ENCODE measurements at places on chromosomes 2 and 18.

DNA sequence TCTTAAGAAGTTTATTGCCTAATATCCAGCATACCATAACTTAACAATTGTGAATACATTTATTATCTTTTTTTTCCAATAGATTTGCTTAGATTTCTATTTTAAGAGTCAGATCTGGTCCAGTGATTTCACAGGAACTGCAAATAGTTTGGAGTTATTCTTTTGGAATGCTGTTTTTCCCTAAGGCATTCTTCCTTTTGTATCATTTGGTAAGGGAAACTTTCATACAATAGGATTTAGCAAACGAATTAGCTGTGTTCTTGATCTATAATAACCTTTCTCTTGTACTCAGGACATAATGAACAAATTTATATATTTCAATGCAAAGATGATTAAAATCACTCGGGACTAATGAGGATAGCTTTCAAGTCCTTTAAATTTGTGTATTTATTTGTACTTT is 201.6 kb downstream of the ERBB4 start:
- DNase-seq: no peak

DNA sequence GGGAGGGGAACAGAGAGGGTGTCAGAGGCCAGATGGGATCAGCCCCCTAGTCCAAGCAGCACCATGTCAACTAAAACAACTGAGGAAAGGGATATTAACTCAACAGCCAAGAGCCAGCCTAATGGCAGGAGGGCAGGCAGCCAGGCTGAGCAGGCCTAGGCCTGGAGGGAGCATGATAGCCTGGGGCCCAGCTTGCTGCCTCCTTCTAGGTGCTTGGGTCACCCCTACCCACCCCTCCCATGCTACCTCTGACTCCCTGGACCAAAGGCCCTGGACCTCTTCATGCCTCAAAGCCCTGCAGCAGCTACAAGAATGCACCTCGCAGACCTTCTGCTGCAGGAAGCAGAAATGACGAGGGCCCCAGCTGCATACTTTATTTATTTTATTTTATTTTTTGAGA is 22.1 kb upstream of the TNS1 start:
- no peak for DNase-seq

DNA sequence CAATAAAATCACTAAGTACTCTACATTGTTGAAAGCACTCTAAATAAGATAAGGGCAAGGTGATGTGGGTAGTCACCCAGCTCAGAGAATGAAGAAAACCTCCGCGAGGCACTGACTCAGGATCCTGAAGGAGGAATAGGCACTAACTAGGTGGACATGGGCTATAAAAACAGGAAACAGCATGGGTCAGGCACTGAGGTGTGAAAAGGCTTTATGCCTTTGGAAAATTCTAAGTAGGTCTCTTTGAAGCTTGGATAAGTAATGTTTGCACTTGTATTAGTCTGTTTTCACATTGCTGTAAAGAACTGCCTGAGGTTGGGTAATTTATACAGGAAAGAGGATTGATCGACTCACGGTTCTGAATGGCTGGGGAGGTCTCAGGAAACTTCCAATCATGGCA is 161.6 kb downstream of the EPHA4 start:
- no peak for DNase-seq

DNA sequence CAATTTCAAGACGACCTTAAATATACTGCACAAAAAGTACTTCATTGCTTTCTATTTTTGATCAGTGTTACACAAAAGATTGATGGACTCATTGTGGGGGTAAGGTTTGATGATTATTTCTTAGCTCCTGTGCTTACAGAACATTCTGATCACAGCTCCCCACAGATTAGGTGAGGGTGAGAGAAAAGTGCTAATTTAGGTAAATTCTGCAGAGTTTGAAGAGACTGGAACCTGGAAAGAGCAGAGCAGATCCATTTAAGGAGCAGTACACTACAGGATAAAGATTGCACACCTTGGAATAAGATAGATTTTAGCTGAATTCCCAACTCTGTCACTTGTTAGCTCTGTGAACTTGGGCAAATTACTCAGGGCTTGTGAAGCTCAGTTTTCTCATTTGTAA is 291.9 kb upstream of the CDH7 start:
- DNase-seq: no peak

DNA sequence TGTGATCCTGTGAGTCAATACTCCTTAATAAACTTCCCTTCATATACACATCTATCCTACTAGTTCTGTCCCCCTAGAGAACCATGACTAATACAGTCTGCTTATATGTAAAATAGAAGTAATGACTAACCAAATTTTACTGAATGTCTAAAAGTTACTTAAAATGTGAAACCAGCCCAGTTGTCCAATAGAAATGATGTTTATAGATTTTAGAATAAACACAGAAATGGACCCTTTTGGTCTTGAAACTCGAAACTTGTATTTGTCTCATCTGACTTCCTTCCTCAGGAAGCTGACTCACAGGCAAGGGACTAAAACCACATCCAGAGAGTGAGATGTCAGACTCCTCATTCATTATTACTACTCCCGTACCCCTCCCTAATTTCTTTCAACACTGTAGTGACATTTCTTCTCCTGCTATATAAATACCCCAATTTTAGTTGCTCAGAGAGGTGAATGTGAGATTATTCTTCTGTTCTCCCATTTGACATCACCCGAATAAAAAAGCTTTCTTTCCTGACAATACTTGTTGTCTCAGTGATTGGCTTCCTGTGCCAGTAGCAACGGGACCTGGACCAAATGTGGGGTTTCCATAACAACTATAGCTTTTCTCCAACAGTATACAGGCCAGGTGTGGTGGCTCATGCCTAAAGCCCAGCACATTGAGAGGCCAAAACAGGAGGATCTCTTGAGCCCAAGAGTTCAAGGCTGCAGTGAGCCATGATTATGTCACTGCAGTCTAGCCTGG is 486.0 kb downstream of the ERBB4 start:
- no peak for DNase-seq

DNA sequence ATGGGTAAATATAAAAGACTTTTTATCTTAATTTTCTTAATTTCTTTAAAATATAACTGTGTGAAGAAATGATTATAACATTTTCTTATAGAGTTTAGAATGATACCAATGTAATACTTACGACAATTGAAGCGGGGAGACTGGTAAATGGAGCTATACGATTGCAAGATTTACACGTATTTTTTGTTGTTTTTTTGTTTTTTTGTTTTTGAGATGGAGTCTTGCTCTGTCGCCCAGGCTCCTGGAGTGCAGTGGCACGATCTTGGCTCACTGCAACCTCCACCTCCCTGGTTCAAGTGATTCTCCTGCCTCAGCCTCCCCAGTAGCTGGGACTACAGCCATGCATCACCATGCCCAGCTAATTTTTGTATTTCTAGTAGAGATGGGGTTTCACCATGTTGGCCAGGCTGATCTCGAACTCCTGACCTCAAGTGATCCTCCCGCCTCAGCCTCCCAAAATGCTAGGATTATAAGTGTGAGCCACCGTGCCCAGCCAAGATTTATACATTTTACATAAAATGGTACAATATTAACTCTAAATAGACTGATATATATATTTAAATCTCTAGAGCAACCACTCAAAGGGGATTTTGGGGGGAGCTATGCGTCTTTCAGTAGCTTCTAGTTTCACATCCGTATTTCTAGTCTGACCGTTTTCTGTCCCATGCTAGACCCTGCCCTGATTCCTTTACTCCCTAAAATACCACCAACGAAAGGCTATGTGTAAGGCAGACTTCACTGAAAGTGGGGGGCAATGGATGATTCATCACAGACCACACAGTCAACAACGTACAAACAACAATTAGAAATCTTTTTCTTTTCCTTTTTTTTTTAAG is 28.2 kb upstream of the ATG16L1 start:
- no peak for DNase-seq

DNA sequence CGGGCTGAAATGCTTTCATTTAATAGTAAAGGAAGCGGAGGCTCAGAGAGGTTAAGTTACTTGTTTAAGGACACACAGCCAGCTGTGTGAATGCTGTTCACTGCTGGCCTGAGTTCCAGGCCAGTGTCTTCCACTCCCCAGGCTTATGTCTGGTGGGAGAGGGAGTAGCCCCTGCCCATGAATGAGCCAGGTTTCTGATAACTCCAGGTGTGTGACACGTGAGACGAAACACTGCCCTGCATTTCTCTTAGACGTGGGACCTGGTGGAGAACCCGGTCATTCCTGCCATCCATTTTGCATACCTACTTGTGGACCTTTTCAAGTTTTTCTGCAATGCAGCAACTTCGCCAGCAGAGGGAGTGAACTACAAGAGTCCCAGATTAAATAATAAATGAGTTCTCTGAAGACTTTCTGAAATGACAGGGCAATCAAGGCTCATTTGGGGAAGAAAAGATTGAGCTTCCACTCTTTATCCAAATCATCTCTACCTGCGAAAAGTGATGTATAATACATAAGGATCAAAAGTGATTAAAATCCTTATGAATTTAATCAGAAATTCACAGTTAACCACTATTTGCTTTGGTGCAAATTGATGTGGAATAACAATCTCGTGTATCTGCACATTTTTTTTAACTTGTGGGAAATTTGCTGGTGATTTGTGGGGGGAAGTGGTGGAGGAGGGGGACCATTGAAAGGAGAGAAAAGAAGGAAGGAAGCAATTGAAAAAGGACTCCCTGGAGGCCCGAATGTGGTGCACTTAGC is 79.4 kb upstream of the ASB18 start:
- peak; percentile 53 for DNase-seq

- DNase-seq: no peak
These were observed 12.8 kb downstream of the DNAJB2 start for GRCh38 chr2:219291910-219292490.

DNA sequence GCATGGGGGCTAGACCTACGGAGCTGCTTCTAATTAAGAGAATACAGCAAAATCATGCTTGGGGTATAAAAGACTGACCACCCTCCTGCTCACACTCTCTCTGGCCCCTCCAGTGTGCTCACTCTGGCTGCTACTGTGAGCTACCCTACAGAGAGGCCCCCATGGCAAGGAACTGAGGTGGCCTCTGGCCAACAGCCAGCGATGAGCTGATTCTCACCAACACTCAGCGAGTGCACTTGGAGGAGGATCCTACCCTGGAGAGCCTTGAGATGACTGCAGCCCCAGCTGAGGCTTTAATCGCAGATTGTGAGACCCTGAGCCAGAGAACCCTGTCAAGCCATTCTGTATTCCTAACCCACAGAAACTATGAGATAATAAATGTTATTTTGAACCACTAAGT is 88.2 kb downstream of the GFPT1 start:
- DNase-seq: no peak

DNA sequence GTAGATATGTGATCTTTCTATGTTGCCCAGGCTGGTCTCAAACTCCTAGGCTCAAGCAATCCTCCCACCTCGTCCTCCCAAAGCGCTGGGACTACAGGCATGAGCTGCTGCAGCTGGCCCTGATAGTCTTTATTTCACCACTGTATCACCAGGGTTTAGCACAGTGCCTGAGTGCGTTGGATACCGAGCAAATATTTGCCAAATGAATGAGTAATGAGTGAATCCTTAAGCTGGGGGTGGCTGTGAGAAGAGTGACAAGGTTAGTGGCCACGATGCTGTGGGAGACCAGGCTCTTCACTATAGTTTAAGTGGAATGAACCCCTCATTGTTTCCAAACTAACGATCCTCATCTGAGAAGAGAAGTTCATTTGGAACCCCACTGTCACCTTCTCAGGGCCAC is 60.8 kb upstream of the FAM136A start:
- no peak for DNase-seq

DNA sequence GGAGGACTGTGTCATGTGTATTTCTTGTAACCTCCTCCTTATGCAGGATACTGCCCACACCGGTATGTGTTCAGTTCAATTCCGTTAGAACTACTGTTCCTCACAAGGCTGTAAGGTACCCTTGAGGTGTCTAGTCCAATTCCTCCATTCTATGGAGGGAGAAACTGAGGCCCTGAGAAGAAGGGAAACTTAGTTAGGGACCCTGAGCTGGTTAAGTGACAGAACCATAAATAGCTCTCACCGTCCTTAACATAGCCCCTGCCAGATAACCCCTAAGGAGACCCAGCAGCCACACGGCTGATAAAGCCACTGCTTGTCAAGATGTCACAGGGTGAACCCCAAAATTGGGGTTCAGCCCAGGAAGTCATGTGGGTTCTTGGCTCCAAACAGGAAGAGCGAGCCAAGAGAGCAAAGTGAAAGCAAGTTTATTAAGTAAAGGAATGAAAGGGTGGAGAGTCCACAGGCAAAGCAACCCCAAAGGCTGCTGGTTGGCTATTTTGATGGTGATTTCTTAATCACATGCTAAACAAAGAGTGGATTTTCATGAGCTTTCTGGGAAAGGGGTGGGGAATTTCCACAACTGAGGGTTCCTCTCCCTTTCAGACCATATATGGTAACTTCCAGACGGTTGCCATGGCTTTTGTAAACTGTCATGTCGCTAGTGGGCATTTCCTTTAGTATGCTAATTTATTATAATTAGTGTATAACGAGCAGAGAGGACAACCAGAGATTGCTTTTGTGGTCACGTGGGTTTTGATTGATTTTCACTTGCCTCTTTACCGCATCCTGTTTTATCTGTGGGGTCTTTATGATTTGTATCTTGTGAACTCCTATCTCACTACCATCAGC is 83.4 kb upstream of the RTN4 start:
- peak; percentile 34 for DNase-seq

GRCh38 chr18:79396431-79397246 is 909 bp downstream of the NFATC1 start:
- peak; percentile 76 for DNase-seq

GRCh38 chr2:109102588-109103233 is 26.3 kb upstream of the SH3RF3 start:
- DNase-seq: no peak

- no peak for DNase-seq
These were observed 95.9 kb upstream of the IL1R2 start for GRCh38 chr2:101895819-101896322.

DNA sequence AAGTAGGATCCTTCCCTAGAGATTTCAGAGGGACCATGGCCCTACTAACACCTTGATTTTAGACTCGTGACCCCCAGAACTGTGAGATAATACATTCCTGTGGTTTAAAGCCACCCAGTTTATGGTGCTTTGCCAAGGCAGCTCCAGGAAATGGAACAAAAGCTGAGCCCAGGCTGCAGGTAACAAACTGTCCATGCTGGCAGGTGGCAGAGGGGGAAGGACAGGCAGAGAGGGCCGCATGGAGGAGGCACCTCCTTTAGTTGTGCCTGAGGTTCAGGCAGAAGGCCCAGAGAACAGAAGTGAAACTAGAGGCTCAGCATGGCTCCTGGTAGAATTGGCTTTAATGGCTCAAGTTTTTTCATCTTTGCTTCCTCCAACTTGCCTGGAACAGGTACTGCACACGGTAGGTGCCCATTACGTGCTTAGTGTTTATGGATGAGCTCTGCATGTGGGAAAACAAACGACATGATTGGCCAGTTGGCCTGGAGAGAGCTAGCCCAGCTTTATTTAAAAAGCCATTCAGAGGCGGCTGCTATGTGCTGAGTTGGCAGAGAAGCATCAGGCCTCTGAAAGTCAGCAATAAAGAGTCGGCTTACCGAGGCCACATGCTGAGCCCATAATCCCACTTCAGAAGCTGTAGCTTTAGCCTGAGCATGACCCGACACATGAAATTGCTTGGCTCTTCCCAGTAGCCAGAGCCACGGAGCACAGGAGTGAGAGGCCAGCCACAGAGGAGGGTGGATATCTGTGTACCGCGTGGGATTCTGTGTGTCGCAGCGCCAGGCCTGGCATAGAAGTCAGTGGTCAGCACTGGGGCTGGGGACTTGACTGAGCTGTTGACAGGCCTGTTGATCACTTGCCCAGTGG is 36.5 kb downstream of the HS1BP3 start:
- DNase-seq: peak; percentile 63

- DNase-seq: no peak
These were observed 34.2 kb upstream of the FAM98A start for GRCh38 chr2:33633315-33633714.

Data from heart left ventricle (tissue), 16 donors.